Suppressor macrophage treated with lipopolysaccharide for 1 hour (primary cell): ENCODE measurements at places on chromosomes 5 and 9.

GRCh38 chr9:115137526-115137925, 19.6 kb upstream of the TNC start:
- DNase-seq: no peak

- DNase-seq: no peak
These were observed 48.8 kb upstream of the EDIL3 start for GRCh38 chr5:84433461-84433860.

- no peak for DNase-seq
These were observed 138.8 kb downstream of the PAM start for GRCh38 chr5:102893942-102894341.

DNA sequence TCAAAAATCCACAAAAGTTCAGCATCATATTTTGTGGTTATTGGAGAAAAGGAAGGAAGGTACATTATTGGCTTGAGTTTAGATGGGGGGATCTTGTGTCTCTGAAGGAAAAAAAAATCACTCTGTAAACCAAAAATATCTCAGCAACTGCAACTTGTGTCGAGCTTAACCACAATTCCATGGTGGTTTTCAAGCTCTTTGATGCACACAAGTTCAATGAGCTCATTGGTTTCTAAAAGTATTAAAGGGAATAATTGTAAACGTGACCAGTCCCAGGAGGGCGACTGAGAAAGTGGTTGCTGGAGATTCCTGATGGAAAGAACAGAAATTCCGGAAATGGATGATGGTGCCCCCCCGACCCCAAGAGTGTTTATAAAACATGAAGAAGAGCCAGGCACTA, 173.8 kb downstream of the PSAT1 start:
- DNase-seq: no peak

- no peak for DNase-seq
These were observed 596 bp upstream of the FGFR4 start for GRCh38 chr5:177085985-177086653.

- DNase-seq: no peak
These were observed 158.6 kb downstream of the FAM114A2 start for GRCh38 chr5:153880106-153880505.

DNA sequence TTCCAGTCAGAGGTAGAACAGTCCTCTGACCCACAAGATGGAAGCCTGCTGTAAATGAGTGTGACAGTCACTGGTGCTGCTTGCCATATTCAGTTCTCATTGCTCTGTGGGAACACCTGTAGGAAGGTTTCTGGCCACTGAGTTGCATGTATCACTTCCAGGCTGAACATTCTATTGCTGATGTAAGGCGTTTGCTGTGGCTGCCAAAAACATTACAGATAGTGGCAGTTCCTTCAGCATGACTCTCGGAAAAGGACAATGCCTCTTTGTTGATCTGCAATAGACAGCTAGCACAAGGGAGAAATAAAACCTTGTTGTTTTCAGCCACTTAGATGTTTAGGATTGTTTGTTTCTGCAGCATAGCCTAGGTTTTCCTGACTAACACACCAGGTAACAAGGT, 217.2 kb downstream of the AGTPBP1 start:
- no peak for DNase-seq

GRCh38 chr5:84695330-84695729, 310.6 kb upstream of the EDIL3 start:
- no peak for DNase-seq
